Stimulated activated CD4-positive, alpha-beta T cell treated with anti-CD3 and anti-CD28 coated beads, Interleukin-1b, Interleukin-23, amount 100 ng/mL, for 1 hour (primary cell): ENCODE measurements at places on chromosomes 11 and 22.

GRCh38 chr22:24740626-24741025, 33.9 kb downstream of the PIWIL3 start:
- DNase-seq = no peak

GRCh38 chr11:128548649-128549255, 38.6 kb downstream of the ETS1 start:
- DNase-seq = no peak

DNA sequence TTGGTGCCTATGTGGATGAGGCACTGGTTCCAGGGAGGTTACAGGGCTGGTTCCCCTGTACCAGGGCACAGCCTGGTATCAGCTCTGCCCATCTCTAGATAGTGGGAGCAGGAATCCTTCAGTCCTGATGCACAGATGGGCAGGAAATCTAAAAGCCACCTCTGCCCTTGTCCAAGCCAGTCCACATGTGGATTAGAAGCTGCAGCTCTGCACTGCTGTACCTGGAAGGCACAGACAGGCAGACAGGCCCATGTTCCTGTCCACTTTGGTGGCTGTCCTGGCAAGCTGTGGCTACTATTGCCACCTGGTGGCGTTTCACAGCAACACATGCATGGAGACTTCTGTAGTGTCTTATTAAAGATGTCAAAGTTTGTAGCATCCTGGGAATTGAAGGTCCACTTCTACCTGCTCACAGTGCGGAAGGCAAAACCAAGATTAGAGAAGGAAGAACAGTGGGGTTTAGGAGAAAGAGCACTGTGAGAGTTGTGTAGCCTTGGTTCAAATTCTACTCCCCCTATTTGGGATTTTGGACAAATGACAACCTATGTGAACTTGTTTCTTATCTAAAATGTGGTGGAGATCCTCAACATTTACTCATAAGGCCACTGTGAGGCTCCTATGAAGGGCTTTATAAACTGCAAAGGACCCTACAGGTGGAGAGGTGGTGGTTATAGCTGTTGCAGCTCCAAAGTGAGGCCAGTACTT, 30.1 kb downstream of the NAV2 start:
- peak; percentile 37 for DNase-seq

DNA sequence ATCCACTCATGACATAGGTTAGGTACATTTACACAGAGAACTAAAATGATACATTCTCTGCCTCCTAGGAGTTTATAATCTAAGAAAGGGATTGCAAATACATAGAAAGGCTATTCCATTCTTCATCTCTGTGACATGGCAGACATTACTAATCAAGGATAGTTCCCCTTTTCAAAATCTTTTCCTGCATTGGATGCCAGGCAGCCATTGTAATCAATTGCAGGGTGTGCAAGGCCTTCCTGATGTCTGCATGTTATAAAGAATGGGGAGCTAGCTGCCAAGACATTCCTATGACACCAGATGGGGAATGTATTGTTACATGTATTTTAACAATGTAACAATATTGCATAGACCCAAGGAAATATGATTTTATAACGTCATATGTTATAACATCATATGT, 82.0 kb downstream of the KIRREL3 start:
- DNase-seq = no peak

- no peak for DNase-seq
Observed at GRCh38 chr11:44226945-44227344, 83.0 kb downstream of the ALX4 start.

DNA sequence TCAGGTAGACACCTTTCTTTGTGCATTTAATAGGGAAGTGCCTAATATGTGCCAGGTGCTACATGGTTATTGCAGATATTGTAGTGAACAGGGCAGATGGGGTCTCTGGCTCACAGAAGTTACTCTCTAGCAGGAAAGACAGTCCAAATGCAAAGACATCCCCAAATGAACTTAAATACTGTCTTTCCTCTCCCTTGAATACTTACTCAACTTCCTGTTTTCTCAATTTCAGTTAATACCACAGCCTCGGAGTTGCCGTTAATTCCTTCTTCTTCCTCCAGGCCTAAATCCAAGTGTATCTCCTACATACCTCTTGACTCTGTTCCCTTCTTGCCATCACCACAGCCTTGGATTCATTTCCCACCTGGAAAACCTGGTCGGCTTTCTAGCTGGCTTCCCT, 134.3 kb upstream of the SESN3 start:
- DNase-seq = no peak

DNA sequence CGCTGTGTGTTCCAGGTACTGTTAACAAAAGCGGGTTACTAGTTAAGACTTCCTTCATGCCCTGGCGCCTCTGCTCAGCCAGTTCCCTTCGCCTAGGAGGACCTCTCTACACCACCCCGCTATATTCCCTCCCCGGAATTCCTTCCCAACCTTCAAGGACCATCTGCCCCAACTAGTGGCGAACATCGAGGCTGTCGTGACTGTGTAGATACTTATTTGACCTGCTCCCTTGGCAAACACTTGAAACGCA, 450 bp upstream of the BCL2L13 start:
- DNase-seq = no peak

- DNase-seq = no peak
Observed at GRCh38 chr11:88680806-88681205, 343.3 kb upstream of the CTSC start.

DNA sequence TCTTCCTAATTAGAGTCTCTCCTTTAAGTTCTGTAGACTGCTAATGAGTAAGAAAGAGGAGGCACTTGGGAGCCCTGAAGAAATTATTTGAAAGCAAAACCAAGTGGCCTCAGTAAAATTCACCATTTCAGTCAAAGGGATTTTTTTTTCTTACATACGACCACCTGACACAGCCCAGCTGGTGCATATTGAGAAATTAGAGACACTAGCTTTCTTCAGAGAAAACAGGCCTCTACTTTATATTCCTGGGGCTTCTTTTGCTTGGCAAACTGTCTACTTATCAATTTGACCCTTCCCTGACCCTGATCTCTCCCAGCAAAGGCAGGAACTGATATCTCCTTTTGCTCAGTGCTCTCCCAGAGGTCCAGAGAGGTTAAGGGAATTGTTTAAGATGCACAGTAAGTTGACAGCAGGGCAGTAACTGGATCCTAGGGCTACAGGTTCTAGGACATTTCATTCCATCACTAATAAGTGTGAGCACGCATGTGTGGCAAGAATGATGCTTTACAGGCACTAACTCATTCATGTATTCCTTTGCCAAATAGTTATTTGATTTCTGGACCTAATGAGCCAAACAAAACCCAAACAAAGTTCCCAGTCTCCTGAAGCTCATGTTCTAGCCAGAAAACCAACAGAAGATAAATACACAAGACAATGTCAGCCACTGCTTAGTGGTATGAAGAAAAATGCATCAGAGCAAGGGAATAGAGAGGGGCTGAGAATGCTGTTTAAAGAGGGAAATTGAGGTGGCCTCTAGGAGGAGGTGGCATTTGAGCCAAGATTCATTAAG, 467.6 kb downstream of the SOX6 start:
- DNase-seq = no peak

- DNase-seq = no peak
Observed at GRCh38 chr11:17529844-17530185, 14.4 kb downstream of the USH1C start.

DNA sequence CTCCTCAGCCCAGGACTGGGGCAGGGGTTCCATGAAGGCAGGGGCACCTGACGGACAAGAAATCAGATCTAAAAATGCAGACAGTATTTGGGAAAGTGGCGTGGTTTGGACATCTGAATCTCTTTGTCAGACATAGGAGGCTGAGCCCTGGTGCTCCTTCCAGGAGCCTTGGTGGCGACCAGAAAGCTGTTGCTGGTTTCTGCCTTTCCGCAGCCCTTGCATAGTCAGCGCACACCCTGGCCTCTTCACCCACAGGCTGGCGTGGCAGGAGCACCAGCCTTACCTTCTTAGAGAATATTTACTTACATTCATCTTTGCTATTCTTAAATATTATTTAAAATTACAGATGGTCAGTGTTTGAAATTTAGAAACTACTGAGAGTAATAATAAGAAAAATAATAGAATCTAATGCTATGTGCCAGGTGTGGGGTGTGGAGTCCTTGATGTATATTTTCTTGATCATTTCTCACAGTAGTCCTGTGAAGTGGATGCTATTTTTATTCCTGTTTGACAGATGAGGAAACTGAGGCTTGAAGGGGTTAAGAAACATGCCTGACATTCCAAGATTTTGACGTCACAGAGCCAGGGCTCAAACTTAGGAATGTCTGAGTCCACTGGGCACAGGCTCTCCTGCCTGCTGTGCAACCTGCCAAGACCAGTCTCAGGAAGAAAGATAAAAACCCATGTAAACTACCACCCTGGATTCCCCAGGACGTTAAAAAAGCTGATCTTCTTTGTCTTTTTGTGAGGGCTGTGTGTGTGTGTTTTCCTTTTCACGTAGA, 51.6 kb downstream of the TBC1D22A start:
- no peak for DNase-seq

DNA sequence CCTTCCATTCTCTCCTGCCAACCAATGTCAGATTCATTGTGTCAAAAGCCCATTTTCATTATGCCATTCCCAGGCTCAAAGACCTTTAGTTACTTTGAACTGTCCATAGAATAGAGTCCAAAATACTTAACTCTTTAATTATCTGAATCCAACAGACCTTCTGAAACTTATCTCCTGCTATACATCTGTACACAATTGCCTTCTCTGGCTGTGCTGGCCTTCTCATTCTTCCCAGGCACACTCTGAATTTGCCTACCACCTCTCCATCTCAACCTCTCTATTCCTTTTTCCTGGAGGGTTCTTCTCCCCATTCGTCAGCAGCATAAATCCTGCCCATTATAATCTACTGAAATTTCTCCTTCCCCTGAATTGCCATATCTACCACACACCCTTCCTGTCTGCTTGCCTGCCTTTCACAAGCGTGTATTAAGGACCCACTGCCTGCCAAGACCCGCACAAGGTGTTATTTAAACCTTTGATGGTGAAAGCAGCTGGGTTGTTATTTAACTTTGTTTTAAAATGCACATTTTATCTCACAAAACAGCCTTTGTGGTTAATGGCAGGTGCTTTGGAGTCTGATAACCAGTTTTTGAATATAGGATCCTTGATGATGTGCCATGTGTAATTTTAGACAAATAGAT, 125.9 kb downstream of the CCDC81 start:
- DNase-seq = no peak

- no peak for DNase-seq
Observed at GRCh38 chr11:37712251-37712650, 1114.2 kb upstream of the RAG2 start.

DNA sequence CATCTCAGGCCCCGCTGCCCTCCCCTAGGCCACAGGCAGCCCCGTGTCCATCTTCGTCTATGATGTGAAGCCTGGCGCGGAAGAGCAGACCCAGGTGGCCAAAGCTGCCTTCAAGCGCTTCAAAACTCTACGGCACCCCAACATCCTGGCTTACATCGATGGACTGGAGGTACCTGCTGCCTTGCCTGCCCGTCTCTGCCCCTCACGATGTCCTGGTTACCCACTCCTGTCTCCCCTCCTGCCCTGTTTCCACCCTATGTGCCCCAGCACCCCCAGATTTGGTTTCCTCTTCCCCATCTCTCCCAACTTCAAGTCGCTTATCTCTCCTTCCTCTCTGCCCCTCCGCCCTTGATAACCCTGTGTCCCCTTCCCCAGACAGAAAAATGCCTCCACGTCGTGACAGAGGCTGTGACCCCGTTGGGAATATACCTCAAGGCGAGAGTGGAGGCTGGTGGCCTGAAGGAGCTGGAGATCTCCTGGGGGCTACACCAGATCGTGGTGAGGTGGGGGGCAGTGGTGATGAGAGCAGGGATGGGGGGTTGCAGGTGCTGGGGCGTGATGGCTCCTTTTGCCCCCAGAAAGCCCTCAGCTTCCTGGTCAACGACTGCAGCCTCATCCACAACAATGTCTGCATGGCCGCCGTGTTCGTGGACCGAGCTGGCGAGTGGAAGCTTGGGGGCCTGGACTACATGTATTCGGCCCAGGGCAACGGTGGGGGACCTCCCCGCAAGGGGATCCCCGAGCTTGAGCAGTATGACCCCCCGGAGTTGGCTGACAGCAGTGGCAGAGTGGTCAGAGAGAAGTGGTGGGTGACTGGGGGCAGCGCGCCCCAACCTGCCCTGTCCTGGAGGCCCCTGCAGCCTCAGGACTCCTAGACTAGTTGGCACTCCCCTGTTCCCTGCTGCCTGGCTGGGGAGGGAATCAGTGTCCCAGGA, 930 bp downstream of the SCYL1 start:
- no peak for DNase-seq

DNA sequence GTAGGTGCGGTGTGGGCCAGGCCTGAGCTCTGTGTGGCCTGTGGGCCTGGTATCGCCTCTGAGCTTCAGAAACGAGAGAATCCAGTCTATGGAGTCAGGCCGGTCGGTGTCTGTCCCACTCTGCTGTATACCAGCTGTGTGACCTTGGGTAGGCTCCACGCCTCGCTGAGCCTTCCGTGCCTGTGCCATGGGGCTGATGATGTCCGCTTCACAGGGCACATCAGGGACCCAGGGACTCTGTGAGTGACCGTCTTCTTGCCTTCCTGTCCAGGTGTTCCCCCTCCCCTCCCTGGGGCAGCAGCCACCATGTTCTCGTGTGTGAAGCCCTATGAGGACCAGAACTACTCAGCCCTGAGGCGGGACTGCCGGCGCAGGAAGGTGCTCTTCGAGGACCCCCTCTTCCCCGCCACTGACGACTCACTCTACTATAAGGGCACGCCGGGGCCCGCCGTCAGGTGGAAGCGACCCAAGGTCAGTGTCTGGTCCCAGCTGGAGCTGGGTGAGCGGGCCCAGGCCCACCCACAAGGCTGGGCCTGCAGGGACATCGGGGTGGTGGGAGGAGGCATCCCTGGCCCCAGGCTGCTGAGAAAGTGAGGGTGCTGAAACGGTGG, 17.9 kb downstream of the CAPN5 start:
- DNase-seq = no peak

DNA sequence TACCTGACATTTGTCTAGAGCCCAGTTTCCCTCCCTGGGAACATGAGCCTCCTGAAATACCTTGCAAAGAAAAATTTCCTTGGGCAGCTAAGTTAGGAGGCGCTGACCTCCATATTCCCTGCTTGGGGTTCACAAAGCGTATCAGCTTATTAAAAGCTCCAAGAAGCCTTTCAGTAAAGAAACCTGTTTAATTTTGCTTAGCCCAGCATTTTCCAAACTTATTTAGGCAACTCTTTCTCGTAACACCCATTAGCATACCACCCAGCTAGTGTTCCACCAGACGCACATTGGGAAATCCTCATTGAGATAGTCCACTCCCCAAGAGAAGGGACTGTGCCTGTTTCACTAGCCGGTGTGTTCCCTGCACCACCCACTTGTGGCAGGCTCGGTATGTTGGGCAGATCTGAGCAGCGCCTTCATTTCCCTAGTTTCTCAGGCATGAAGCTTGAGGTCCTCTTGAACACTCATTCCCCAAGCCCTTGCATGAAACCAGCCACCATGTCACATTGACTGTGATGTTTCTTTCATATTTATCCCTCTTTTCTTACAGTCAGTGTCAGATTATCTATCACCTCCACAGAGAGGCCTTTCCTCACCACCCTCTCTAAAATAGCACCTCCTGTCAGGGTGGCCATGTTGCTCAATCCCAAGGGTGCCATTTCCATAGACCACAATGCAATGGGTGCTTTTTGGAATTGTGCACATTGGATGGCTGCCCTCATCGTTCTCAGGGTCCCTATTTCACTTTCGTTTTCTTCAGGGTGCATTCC, 12.5 kb upstream of the ELF5 start:
- no peak for DNase-seq
